ENCODE measurements at places on chromosomes 6 and 20. TPM values are rescaled to one million over a fixed set of nuclear protein-coding genes. Genes with fewer than 3 reads are reported as not detected.

The C2 gene
- 4.4 TPM for total RNA-seq

The NELFE gene
- total RNA-seq, result 36.6 TPM

The MBOAT1 gene
- total RNA-seq, result 5.0 TPM

The CAGE1 gene
- total RNA-seq, result 0.33 TPM

The TMEM217 gene
- total RNA-seq, result 0.09 TPM

The FAM184A gene
- 0.74 TPM for total RNA-seq

The ZNF165 gene
- total RNA-seq, result 0.45 TPM

The HAO1 gene
- not detected for total RNA-seq

The C20orf96 gene
- 0.98 TPM for total RNA-seq

The BHLHE23 gene
- not detected for total RNA-seq

The GPLD1 gene
- total RNA-seq, result 0.27 TPM

The OPRL1 gene
- total RNA-seq, result 0.63 TPM

Measured in fibroblast of the aortic adventitia (primary cell).